ENCODE measurements at places on chromosomes 3 and 15.

DNA sequence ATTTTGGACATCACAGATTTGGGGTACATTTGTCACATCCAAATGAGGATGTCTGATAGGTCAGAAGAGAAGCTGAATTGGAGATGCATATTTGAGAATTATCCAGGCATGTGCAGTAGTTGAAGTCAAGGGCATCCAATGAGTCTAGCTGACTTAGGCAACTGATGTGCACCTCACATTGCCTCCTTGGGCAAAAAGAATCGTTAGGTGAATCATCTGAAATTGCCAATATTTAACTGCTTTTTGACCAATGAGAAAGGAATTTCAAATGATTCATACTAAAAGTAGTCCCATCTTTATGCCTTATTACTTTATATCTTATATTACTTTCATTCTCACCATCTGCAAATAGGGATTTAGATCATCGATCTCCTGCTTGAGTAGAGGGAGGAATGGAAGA, 117.7 kb downstream of the CD47 start:
- no peak for DNase-seq

DNA sequence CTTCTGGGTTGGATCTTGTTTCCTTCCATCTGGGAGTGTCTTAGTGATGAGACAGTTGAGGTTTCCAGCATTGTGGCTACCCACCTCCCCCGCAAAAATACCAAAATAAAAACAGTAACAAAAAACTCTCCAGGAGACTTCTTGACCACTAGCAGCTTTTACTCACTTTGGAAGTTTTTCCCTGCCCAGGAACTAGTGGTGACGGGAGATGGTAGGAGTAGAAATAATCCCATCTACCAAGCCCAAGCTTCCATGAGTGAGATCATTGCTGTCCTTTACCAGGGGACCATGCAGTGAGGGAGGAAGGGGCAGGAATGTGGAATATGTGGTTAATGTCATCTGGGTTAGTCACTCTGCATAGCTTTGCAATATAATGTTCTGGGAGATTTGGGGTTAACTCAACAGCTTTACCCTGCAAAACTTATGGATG, 187.7 kb downstream of the ITPR1 start:
- peak; percentile 28 for DNase-seq

DNA sequence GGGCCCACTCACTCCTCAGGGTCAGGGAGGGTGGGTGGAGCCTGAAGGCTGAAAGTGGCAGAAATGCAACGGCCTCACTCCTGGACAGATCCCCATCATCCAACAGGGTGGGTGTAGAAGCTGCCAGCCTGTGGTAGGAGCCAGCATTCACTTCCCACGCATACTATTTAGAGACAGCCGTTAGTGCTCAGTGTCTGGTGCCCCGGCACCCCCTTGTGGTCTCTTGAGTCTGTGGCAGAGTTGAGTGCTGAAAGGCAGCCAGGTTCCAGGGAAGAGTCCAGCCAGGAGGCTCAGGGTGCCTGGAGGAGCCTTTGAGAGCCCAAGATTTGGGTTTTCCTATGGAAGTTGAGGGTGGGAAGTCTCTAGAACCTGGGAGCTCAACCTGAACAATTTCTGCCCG, 2.1 kb upstream of the GNAT1 start:
- DNase-seq, result peak; percentile 93

DNA sequence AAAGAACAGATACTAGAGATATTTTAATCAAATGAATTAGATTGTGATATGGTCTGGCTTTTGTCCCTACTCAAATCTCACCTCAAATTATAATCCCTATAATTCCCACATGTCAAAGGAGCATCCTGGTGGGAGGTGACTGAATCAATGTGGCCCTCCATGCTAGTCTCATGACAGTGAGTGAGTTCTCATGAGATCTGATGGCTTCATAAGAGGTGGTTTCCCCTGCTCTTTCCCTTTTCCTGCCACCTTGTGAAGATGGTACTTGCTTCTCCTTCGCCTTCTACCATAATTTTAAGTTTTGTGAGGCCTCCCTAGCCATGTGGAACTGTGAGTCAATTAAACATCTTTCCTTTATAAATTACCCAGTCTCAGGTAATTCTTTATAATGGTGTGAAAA, 82.8 kb downstream of the FAIM start:
- DNase-seq, result no peak

DNA sequence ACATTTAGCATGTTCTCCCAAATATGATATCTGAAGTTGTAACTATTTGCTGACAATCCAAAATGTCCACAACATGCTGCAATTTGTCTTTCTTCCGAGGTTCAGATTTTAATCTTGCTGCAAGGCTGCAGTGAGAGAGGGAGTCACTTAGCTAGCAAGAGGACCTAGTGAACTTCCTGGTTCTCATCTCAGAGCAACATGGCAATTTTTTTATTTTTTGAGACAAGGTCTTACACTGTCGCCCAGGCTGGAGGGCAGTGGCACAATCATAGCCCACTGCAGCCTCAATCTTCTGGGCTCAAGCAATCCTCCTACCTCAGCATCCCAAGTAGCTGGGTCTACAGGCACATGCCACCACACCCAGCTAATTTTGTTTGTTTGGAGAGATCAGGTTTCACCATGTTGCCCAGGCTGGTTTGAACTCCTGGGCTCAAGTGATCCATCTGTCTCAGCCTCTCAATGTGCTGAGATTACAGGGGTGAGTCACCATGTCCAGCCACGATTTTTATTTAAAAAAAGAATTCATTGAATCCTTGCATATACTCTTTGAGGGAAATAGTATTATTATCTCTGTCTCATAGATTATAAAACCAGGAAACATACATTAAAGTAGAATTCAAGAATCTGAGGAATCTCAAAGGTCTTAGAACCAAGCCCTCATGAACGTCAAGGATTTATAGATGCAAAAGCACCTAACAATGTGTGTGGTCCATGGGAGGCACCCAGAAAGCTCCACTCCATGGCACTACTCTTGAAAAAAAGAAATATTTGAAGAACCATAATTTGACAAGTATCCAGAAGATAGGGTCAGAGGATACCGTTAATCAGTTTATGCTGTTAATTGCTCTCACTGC, 9.1 kb downstream of the HDC start:
- no peak for DNase-seq

GRCh38 chr3:143217283-143217682, 97.7 kb downstream of the CHST2 start:
- DNase-seq, result no peak

GRCh38 chr15:81270188-81270587, 53.8 kb downstream of the STARD5 start:
- no peak for DNase-seq

GRCh38 chr15:44501768-44502366, 35.1 kb upstream of the EIF3J start:
- peak; percentile 67 for DNase-seq

DNA sequence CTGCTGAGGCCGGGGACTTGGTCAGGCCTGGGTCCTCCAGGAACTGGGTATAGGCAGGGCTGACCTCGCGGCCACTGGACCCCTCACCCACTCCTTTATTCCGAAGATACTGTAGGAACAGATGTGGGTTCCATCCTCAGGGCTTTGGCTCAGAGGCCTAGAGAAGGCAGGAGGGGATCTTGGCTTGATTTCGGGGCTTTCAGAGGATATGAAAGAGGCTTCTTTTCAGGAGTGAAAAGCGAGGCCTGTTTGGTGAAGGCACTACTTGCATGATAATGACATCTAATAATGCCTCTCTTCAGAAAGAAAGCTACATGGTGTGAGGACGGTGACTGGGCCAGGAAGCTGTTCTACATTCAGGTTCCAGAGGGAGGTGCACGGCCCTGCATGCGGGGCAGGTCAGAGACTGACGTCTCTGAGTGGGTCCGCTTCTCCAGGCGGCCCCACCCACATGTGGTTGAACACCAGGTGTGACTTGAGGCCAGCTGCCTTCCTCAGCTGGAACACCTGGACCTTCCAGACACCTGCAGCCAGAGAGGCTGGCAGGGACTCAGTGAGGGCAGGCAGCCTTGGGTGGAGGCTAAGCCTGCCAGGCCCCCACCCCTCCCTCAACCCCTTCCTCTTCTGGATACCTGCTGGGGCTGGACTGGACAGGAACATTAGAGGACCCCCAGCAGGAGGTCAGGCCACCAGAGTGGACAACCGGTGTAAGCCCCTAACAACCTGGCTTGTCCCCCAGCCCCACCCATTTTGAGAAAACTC, 31.1 kb upstream of the HHATL start:
- DNase-seq, result no peak

DNA sequence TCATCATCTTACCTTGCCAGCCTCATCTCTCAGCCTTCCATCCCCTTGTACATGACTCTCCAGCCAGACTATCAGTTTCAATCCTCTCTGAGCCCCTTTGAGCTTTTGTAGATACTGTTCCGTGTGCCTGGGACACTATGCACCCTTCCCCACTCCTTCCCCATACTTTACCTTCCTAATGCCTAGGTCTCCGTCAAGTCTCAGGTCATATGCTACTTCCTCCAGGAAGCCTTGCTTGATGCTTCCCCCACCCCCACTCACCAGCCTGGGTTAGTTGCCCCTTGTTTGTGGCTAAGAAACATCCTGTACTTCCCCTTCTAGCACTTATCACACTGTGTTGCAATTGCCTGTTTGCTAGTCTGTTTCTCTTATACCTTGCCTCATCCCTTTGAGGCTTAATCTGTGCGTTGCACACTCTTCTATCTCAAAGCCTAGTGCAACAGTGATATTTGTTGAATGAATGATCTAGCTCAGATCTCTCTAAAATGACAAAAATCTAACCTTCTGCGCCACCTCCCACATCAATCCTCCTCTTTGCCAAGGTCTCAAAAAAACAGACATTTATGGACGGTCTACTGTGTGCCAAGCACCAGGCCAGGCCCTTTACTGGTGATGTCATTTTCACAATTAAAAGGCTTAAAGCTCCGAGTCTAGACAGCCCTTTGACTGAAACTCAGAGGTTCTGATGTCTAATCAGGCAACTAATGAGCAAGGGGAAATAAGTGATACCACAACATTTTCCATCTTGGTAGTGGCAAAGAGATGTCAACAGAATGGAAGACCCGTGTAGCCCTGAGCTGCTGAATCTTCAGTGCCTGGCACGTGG, 6.5 kb upstream of the USP3 start:
- no peak for DNase-seq

GRCh38 chr3:124091716-124092115, 99.8 kb upstream of the ROPN1 start:
- DNase-seq, result no peak

GRCh38 chr3:33016846-33017405, 65.5 kb downstream of the CCR4 start:
- DNase-seq, result no peak

- no peak for DNase-seq
These were observed 20.5 kb downstream of the SIDT1 start for GRCh38 chr3:113552851-113553250.

- DNase-seq, result no peak
These were observed 488.5 kb upstream of the MDFIC2 start for GRCh38 chr3:70800951-70801350.

GRCh38 chr15:51022206-51022605, 72.5 kb downstream of the TNFAIP8L3 start:
- DNase-seq, result no peak

- no peak for DNase-seq
These were observed 57.3 kb downstream of the PGPEP1L start for GRCh38 chr15:98950248-98950647.

Data from GM03348 (cell line).